Fibroblast of villous mesenchyme (primary cell): ENCODE measurements at places on chromosomes 4 and X. TPM values are rescaled to one million over a fixed set of nuclear protein-coding genes. Genes with fewer than 3 reads are reported as not detected.

Gene MAGEA8
- total RNA-seq = not detected in 2 replicates

Gene MAGEC1
- not detected in 2 replicates for total RNA-seq

Gene MSX1
- 3.2 and 4.3 TPM in 2 replicates for total RNA-seq

Gene ASB5
- total RNA-seq = 1.3 and 7.4 TPM in 2 replicates

Gene CDKL5
- 4.5 and 6.5 TPM in 2 replicates for total RNA-seq

Gene FOXP3
- under 0.01 TPM in 1 of 2 replicates, not detected in the other for total RNA-seq

Gene KDM6A
- total RNA-seq = 24.2 and 27.6 TPM in 2 replicates

Gene PABPC1L2B
- total RNA-seq = not detected in 2 replicates

Gene PTTG2
- total RNA-seq = 0.43 and 0.64 TPM in 2 replicates

Gene YTHDC1
- total RNA-seq = 34.8 and 43.2 TPM in 2 replicates

Gene METTL14
- 19.0 and 23.5 TPM in 2 replicates for total RNA-seq

Gene ANK2
- total RNA-seq = 15.1 and 23.2 TPM in 2 replicates

Gene ANKRD50
- 27.1 and 31.1 TPM in 2 replicates for total RNA-seq

Gene BGN
- 14.7 and 62.5 TPM in 2 replicates for total RNA-seq

Gene SPANXA1
- not detected in 2 replicates for total RNA-seq

Gene C4orf36
- total RNA-seq = 0.64 and 1.3 TPM in 2 replicates

Gene PCDH18
- 181 and 278 TPM in 2 replicates for total RNA-seq

Gene FOXR2
- not detected in 2 replicates for total RNA-seq

Gene NIPAL1
- total RNA-seq = 1.6 and 4.3 TPM in 2 replicates

Gene CCNB3
- total RNA-seq = 0.97 and 4.3 TPM in 2 replicates

Gene DNAAF6
- total RNA-seq = not detected in 2 replicates

Gene PCDH19
- total RNA-seq = 0.32 and 0.86 TPM in 2 replicates

Gene RHOXF1
- not detected in 2 replicates for total RNA-seq

Gene IQSEC2
- 11.0 and 13.8 TPM in 2 replicates for total RNA-seq

Gene CABS1
- not detected in 2 replicates for total RNA-seq

Gene VCX3A
- not detected in 2 replicates for total RNA-seq

Gene KLHL13
- total RNA-seq = 0.97 and 1.3 TPM in 2 replicates

Gene CCDC160
- 0.43 TPM in 1 of 2 replicates, not detected in the other for total RNA-seq

Gene ERAS
- not detected in 2 replicates for total RNA-seq

Gene C1GALT1C1
- 35.4 and 84.2 TPM in 2 replicates for total RNA-seq

Gene CPLX1
- not detected in 2 replicates for total RNA-seq

Gene CXCL8
- total RNA-seq = 25.1 and 294 TPM in 2 replicates

Gene TBX22
- not detected in 2 replicates for total RNA-seq

Gene CLCN3
- total RNA-seq = 27.1 and 30.7 TPM in 2 replicates

Gene GUCY1B1
- 1.7 and 1.9 TPM in 2 replicates for total RNA-seq

Gene ETNPPL
- total RNA-seq = not detected in 2 replicates

Gene RBM46
- total RNA-seq = 0.32 TPM in 1 of 2 replicates, not detected in the other

Gene POU4F2
- total RNA-seq = not detected in 2 replicates

Gene ADH1A
- not detected in 2 replicates for total RNA-seq

Gene SLC39A8
- total RNA-seq = 7.1 and 38.4 TPM in 2 replicates

Gene IL2
- total RNA-seq = not detected in 2 replicates

Gene CDX4
- total RNA-seq = not detected in 2 replicates

Gene AMBN
- total RNA-seq = not detected in 2 replicates

Gene ZNF711
- total RNA-seq = 0.32 and 0.86 TPM in 2 replicates

Gene COL4A6
- 0.32 and 1.7 TPM in 2 replicates for total RNA-seq

Gene FAM193A
- total RNA-seq = 16.8 and 23.7 TPM in 2 replicates

Gene PDE6B
- total RNA-seq = under 0.01 TPM in 1 of 2 replicates, not detected in the other

Gene FSTL5
- total RNA-seq = 0.32 TPM in 1 of 2 replicates, not detected in the other

Gene EDA
- total RNA-seq = under 0.01 TPM in 1 of 2 replicates, not detected in the other

Gene LANCL3
- total RNA-seq = 0.32 and 0.43 TPM in 2 replicates

Gene ADAMTS3
- 2.6 and 3.0 TPM in 2 replicates for total RNA-seq

Gene GLUD2
- 1.9 and 3.5 TPM in 2 replicates for total RNA-seq

Gene F8A3
- 2.3 and 2.6 TPM in 2 replicates for total RNA-seq

Gene TRIM75
- total RNA-seq = 0.32 TPM in 1 of 2 replicates, not detected in the other

Gene ADGRA3
- total RNA-seq = 24.8 and 25.9 TPM in 2 replicates

Gene DUSP21
- total RNA-seq = not detected in 2 replicates

Gene DCAF4L1
- under 0.01 TPM in 2 replicates for total RNA-seq

Gene ZNF41
- total RNA-seq = 7.7 and 12.5 TPM in 2 replicates

Gene DGAT2L6
- not detected in 2 replicates for total RNA-seq

Gene FMR1NB
- not detected in 2 replicates for total RNA-seq
